Activated T-helper 1 cell treated with anti-CD3 and anti-CD28 coated beads, Interleukin-12 subunit alpha, Interleukin-12 subunit beta, Interleukin-2, Interleukin-4 antibody, amounts not matched to agents 30 ng/mL and 10 ng/mL and 1 ng/mL, durations not matched to agents 14 hours and 24 hours and 36 hours (primary cell): ENCODE measurements at places on chromosomes 6 and 20. TPM values are rescaled to one million over a fixed set of nuclear protein-coding genes. Genes with fewer than 3 reads are reported as not detected.

- no peak for DNase-seq
Observed at GRCh38 chr20:17762873-17763557, 63.2 kb downstream of the BANF2 start.

OCSTAMP gene
- 0.26 and 0.47 TPM in 2 replicates for total RNA-seq

- DNase-seq, result no peak
Observed at GRCh38 chr6:15285682-15286294, 39.9 kb downstream of the JARID2 start.

- no peak for DNase-seq
Observed at GRCh38 chr6:43129434-43130194, 41.5 kb upstream of the SRF start.

- DNase-seq, result no peak
Observed at GRCh38 chr6:109102762-109103161, 7.5 kb downstream of the CEP57L1 start.

DNA sequence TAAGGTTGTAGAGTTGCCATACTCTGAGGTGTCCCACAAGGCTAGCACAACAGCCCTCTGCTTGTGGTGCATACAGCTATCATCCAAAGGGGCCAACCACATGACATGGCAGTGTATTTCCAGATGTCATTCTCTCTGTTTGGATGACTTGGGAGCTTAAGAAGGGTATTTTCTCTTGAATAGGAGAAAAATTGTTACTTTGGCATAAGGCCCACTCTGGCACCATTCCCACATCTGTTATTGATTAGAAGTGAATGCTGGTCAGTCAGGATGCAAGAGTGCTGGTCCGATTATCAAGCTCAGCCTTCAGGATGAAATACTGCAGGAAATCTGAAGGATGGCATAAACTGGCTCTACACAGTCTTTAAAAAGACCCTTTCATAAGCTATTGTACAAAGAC is 83.6 kb upstream of the C20orf144 start:
- no peak for DNase-seq

EFHC1 gene
- total RNA-seq, result 0.70 and 1.3 TPM in 2 replicates

WFDC5 gene
- 0.27 TPM in 1 of 2 replicates, not detected in the other for total RNA-seq
